ENCODE measurements at places on chromosomes 12 and 14. TPM values are rescaled to one million over a fixed set of nuclear protein-coding genes. Genes with fewer than 3 reads are reported as not detected.

The KCNH3 gene
- total RNA-seq = 0.41 TPM

- DNase-seq = peak; percentile 19
Measured at GRCh38 chr12:107461222-107461975, 224.2 kb upstream of the PWP1 start.

The FAM222A gene
- 1.1 TPM for total RNA-seq

DNA sequence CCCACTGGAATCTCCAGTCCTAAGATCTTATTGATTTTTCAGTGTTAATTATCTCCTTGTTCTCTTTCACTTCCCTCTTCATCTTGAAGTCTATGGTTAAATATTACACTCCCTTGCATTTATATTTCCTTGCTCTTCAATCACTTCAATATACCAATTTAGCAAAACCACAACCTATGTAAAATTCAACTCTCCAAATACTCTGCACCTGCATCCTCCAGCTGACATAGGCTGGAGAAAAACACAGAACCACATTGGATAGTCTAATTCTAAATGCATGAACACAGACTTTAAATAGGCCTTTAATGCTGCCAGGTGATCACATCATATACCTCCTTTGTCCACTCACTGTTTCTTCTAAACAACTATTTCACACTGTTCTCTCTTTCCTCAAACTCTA, 253.8 kb upstream of the GARIN6 start:
- DNase-seq = no peak

DNA sequence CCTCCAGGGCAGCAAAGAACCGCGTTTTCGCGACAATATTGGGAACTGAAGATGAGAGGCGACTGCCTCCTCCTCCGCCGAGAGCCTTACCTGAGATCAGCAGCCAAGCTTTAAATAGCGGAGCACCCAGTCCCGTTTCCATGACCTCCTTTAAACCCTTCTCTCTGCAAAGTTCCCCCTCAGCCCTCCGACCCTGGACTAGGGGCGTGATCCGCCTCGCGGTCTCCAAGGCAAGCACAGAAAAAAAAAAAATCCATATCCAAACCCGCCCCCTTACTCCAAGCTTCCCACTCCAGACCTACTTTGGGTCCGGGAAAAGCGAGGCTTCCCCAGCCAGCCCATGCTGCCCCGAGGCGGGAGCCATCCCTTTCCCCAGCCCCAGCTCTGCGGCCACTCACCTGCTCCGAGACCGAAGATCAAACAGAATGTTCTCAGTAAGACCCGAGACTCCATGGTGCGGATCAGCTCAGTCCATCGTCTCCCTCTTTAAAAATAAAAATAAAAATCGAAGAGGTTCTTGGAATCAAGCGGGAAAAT, 630 bp downstream of the NELL2 start:
- DNase-seq = no peak

The CD4 gene
- 0.08 TPM for total RNA-seq

GRCh38 chr14:61698206-61698980, 3.1 kb downstream of the HIF1A start:
- no peak for DNase-seq

DNA sequence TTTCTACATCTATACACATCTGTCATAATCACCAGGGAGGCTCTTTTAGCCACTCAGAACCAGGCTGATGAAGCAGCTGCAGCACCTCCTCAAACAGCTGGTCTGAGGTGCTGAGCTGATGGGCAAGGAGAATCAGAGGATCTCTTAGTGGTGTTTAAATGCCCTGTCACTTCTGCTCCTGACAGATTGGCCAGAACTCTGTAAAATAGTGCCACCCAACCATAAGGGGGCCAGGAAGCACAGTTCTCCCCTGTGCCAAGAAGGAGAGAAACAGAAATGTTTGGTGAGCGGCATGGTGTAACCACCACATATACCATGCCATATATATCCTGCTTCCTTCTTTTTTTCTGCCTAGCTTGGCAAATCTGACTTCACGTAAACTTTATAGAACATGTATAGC, 12.8 kb downstream of the SOCS2 start:
- no peak for DNase-seq

DNA sequence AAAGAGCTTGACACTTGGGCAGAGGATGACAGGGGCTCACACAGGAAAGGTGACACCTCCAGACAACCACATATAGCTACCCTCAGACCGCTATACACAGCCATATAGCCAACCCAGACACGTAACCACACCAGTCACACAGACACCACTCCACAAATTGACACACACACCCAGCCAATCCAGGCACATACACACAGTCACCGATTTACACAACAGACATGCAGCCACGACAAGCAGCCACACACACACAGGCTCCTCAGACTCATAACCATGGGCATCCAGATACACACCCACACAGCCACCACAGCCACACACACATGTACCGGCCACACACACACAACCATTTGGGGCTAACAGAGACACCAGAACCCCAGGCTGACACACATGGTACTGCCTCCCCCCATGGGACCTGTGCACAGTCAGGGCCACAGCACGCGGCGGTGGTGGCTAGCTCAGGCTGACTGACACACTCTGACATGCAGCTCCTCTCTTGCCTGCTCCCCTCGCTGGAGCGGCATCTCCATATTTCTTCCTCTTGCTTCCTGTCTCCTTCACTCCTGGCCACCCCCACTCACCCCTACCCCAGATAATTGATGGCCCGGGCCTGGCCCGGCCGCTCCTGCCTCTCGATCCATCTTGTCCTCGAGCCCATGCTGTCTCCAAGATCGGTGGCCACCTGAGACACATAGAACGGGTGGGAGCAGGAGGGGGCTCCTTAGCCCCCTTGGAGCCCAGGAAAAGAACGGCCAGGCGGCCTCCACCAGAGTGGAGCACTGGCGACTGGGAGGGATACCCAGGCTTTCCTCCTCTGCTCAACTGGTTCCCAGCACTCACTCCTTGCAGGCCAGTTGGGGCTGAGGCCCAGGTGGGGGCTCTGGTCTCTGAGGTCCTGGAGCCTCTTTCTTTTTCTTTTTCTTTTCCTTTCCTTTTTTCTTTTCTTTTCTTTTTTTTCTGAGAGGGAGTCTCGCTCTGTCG, 6.0 kb upstream of the SHMT2 start:
- no peak for DNase-seq

The SLC2A14 gene
- total RNA-seq = not detected

The MANSC4 gene
- not detected for total RNA-seq

The GSC gene
- not detected for total RNA-seq

The WNT1 gene
- total RNA-seq = not detected

GRCh38 chr12:56260921-56261320, 2.7 kb upstream of the ANKRD52 start:
- DNase-seq = no peak
